ENCODE measurements at places on chromosomes 6 and 20.

DNA sequence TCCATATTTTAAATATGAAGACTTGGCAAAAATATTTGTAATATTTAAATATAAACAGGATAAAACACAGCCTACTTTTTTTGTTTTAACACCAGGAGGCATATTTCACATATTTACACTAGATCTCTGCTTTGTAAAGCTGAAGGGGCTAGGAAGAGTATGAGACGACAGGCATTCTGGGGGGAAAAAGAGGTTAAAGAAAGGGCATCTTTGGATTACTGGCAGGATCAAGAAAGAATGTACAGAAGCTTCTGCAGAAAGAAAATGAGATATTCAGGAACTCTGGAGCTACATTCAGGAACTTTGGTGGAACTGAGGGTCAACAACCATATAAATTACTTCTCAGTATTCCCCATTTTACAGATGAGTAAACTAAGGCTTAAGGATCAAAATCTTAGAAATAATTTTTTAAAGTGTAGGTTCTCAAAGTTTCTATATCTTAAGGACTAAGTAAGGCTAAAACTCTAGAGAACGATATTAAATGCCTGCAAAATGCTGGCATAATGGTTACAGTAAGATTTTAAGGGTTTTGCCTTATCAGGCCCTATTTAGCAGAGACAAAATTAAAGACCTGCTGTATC, 156.5 kb downstream of the CDK19 start:
- no peak for DNase-seq

DNA sequence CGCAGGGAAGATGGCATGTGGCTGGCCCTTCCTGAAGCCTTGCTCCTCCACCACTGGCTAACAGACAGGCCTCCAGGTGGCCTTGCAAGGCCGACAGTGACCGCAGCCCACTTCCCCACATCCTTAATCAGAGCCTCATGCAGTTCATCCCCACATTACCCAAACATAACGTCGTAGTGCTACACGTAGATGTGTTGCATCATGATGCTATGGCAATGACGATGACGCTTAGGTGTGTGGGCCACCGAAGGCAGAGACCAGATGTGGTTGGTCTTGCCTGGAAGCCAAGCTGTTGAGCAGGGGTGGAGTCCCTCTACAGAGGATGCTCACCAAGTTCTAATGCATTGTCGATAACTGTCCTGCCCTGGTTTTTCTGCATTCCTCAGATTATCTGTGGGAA, 5.6 kb downstream of the CD93 start:
- DNase-seq = no peak

DNA sequence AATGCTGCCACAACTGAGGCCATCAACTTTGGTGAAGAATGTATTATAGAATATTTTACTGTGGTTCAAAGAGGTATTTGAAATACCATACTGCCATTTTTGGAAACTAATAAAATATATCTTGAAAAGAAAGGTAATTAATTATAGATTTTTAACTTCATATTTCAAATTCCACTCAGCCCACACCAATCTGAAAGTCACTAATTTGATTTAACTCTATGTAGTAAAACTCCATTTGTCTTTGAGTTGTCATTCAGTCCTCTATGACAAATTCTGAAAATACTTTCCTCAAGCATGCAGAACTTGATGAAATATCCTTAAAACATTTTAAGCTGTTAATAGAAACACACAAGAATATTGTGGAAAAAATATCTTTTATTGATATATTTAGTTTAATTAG, 1196.7 kb upstream of the CITED2 start:
- DNase-seq = no peak

DNA sequence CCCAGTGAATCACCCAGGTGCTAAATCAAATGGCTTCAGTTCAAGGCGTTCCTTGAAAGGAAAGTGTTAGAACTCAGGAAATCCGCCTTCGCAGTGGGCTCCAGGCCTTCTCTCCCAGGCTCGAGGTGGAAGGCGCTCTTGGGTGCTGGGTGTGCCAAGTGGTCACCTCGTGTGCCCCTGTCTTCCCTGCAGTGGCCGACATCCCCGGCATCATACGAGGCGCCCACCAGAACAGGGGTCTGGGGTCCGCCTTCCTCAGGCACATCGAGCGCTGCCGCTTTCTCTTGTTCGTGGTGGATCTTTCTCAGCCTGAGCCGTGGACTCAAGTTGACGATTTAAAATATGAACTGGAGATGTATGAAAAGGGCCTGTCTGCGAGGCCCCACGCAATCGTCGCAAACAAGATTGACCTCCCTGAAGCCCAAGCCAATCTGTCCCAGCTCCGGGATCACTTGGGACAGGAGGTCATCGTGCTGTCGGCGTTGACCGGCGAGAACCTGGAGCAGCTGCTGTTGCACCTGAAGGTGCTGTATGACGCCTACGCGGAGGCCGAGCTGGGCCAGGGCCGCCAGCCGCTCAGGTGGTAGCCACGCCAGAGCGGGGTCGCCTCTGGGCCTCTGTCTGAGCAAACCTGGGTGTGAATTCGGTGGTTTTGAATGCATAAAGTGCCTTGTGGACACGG, 17.8 kb downstream of the MTG2 start:
- DNase-seq = no peak

GRCh38 chr6:135830452-135830881, 21.0 kb upstream of the PDE7B start:
- no peak for DNase-seq

- no peak for DNase-seq
These were observed 55.0 kb upstream of the HLA-A start for GRCh38 chr6:29887330-29887818.

DNA sequence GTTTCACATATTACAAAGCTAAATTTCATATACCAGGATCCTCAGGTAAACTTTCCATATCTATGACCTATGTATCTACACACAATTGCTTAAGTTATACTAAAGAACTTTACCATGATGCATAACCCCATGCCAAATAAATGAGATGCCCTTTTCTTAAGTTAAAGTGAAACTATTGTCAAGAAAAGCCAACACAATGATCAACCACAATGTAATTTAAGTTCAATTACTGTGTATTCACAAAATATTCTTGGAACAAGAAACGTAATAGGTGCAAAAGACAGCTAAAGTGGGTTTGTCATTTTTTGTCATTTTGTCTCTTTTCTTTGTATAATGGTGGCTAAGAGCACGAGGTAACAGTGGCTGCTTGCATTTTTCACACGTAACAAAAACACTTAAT, 158.0 kb upstream of the SHLD1 start:
- no peak for DNase-seq

GRCh38 chr6:110408901-110409300, 6.5 kb downstream of the DDO start:
- DNase-seq = peak; percentile 42

GRCh38 chr20:18092890-18093289, 35.2 kb upstream of the OVOL2 start:
- DNase-seq = peak; percentile 31

GRCh38 chr20:51636123-51636522, 93.6 kb upstream of the NFATC2 start:
- no peak for DNase-seq

DNA sequence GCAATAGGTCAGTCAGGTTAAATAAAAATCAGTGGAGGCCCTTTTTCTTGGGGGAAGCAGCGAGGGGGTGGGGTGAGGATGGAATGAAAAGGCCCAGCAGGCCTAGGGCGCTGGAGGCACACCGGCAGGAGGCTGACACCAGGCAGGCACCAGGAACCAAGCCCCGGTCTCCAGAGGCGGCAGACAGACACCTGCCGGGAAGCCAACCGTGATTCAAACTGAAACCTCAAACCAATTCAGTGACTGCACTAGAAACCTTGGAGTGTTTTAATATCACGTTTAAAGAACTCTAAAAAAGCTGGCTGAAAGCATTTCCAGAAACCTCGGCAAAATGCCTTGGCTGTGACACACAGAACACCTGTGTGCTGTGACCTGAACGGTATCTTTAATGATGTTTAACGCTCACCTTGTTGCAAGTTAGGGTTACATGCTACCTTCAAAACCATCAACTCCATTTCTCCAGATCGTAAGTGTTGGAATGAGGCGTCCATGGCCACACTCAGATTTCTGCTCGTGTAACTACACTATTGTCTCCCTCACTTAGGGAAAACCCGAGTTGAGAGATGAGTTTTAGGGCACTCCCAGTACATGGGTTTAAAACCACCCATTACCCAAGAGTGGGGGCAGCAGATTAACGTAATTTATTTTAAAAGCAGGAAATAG, 27.2 kb downstream of the DIDO1 start:
- peak; percentile 34 for DNase-seq

GRCh38 chr6:31345026-31345730, 11.8 kb downstream of the HLA-B start:
- DNase-seq = no peak

DNA sequence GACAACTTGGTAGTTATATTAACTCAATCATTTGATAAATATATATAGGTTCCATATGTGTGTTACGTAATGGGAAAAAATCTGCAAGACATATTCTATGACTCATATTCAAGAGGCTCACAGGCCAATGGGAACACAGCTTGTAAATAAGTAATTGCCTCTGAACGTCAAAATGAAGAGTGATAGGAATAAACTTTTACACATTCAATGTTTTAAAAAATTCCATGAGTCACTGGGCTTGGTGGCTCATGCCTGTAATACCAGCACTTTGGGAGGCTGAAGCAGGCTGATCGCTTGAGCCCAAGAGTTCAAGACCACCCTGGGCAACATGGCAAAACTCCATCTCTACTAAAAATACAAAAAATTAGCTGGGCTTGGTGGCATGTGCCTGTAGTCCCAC, 209.4 kb upstream of the MCHR2 start:
- DNase-seq = no peak

- DNase-seq = peak; percentile 90
These were observed 20.1 kb downstream of the MRPS18A start for GRCh38 chr6:43667245-43668150.

- DNase-seq = no peak
These were observed 29.9 kb downstream of the FBXO30 start for GRCh38 chr6:145784683-145785082.

DNA sequence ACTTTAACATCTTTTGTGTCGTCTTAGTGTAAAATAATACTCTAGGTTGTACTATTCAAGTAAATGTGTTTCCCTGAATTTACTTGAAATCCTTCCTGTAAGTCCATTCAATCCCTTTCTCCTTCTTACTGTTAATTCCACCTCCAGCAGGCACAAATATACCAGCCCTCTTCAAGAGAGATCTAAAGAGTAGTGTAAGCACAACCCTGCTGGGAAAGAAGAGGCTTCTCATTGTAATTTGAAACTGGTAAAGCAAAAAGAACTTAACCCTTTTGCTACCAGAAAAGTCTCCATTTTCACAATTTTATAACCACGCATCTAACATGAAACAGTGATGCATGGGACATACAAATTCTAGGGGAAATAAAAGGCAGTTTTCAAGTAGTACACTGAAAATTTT, at the start of gene BMP5:
Gene BMP5, minus strand, starts transcription at position 191 of the 400 bp plus-strand sequence. CDS start 725 bp downstream, outside the sequence.
- peak; percentile 47 for DNase-seq

GRCh38 chr6:20403766-20404640, 2.3 kb downstream of the E2F3 start:
- DNase-seq = peak; percentile 40

GRCh38 chr20:32378461-32378860, 20.3 kb downstream of the ASXL1 start:
- DNase-seq = no peak

DNA sequence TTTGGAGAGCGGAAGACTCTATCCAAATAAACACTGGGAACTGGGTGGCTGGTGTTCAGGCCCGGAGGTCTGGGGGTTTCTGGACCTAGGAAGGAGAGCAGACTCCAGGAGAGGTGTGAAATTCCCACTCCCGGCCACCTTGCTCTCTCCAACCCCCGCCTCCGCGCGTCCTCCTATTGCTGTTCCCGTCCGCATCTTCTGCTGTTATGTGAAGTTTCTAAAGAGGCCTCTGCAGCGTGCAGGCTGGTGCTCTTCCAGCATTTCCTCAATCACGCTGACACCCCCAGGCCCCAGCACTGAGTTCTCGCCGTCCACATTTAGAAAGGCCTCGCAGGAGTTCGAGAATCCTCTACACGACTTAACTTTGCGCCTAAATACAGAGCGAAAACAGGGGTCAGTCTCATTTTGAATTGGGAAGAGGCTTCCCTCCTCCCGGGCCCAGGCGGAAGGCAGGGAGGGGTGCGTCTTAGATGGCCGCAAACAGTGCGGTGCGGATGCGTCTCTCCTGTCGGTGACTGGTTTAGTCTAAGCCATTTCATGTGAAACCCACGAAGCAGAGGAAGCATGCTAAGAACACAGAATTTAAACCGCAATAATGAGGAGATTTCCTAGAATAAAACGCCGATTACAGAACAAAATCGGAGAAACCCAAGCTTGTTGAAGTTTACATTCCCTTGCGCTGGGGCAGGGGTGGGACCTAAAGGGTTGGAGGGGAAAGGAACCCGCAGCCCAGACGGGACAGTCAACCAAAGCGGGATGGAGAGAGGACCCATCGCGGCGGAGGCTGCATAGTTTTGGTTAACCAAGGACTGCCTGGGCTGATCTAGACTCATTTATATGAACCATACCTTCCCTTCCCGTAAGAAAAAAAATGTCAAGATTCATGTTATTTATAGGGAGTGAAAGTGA, 4.0 kb upstream of the FOXF2 start:
- no peak for DNase-seq

GRCh38 chr6:170208651-170209353, 82.1 kb downstream of the DLL1 start:
- DNase-seq = no peak

- DNase-seq = no peak
These were observed 538.4 kb upstream of the CITED2 start for GRCh38 chr6:139912735-139913400.

DNA sequence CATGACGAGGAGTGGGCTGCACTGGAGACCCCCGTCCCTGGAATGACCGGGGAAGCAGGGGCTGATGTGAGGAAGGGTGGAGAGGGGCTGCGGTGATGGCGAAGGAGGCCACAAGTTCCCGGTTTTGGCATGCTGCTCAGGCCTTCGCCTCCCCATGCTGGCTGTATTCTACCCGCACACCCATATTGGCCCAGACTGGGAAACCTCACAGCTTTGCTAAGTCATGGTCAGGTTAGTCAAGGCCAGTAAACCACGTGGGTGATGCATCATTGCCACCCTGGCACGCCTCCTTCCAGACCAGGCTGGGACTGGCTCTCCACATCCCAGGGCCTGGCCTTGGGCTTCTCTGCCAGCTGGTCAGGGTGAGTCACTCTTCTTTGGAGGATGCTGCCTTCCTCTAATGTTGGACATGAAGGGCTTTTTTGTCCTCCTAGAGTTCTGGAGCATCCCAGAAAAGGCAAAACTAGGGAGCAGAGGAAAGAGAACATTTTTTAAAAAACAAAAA, 53.8 kb downstream of the PCNA start:
- no peak for DNase-seq

GRCh38 chr20:19975901-19976300, 41.3 kb upstream of the NAA20 start:
- no peak for DNase-seq

GRCh38 chr6:26225848-26226578, 138.8 kb downstream of the HFE start:
- DNase-seq = no peak

- no peak for DNase-seq
These were observed 50.3 kb downstream of the AIG1 start for GRCh38 chr6:143110996-143111395.

DNA sequence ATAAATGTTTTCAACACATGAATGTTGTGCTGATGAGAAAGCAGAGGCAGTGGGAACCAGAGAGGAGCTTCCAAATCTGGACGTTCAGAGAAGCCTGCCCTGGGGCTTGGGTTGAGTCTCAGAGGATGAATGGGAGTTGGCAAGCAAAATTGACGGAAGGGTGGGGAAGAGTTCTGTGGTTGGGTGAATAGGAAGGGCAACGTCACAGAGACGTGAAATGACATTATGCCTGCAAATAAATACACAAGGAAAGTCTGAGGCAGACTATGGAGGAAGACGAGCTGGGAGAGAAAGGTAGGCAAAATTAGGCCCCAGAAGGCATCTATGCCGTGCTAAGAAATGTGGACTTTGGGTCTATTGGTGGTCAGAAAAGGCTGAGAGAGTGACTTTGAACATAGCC, 25.2 kb upstream of the SGK1 start:
- no peak for DNase-seq

- no peak for DNase-seq
These were observed 92.8 kb upstream of the FRMD1 start for GRCh38 chr6:168171673-168172353.

Data from iPS-NIHi11 (cell line).